Activated CD4-positive, alpha-beta T cell treated with anti-CD3 and anti-CD28 coated beads for 24 hours (primary cell): ENCODE measurements at places on chromosomes 1 and 21.

DNA sequence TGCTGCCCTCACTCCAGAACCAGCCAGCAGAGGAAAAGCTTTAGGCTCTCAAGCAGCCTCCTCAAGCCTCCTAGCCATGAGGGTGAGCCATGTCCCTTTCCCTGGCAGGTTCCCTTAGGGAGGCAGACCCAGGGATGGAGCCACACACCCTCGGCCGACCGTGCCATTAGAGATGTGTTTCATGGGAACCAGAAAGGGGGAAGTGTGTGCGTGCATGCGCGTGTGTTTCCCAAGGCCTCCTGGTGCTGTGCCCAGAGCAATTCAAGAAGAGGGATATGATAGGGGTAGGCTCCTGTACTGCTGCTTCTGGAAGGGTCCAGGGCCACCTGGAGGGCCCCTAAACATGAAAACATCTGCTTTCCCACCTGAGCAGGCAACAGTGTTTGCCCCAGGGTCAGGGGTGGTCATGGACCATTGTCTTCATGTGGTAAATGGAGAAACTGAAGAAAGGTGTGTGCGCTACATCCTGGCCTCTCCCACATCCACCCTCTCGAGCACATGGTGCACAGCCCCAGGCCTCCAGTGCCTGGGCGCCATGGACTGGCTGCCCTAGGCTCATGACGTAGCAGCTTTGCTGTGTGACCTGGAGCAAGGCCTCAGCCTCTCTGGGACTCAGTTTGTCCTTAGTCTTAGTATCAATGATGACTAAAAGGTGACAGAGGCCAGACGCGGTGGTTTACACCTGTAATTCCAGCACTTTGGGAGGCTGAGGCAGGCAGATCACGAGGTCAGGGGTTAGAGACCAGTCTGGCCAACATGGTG lies 48.1 kb downstream of the SYF2 start:
- no peak for DNase-seq

GRCh38 chr1:41621791-41622190 lies 137.3 kb upstream of the EDN2 start:
- DNase-seq = no peak

DNA sequence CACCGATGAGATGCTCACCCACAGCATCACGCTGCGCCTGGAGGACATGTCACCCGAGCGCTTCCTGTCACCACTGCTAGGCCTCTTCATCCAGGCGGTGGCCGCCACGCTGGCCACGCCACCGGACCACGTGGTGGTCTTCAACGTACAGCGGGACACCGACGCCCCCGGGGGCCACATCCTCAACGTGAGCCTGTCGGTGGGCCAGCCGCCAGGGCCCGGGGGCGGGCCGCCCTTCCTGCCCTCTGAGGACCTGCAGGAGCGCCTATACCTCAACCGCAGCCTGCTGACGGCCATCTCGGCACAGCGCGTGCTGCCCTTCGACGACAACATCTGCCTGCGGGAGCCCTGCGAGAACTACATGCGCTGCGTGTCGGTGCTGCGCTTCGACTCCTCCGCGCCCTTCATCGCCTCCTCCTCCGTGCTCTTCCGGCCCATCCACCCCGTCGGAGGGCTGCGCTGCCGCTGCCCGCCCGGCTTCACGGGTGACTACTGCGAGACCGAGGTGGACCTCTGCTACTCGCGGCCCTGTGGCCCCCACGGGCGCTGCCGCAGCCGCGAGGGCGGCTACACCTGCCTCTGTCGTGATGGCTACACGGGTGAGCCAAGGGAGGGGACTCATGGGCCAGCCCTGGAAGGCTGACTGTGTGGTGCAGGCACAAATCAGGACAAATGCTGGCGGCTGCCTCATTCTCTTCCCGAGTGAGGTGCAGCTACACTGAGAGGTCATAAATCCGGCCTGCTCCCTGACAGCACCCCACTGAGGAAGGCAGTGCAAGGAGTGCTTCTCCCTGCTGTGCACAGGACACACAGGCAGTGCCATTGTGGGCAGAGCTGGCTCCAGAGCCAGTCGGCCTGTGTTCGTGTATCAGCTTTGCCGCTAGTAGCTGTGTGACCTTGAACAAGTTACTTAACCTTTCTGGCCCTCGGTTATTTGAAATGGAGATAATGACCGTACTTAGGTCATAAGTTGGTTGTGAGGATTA lies 9.4 kb downstream of the CELSR2 start:
- DNase-seq = no peak

DNA sequence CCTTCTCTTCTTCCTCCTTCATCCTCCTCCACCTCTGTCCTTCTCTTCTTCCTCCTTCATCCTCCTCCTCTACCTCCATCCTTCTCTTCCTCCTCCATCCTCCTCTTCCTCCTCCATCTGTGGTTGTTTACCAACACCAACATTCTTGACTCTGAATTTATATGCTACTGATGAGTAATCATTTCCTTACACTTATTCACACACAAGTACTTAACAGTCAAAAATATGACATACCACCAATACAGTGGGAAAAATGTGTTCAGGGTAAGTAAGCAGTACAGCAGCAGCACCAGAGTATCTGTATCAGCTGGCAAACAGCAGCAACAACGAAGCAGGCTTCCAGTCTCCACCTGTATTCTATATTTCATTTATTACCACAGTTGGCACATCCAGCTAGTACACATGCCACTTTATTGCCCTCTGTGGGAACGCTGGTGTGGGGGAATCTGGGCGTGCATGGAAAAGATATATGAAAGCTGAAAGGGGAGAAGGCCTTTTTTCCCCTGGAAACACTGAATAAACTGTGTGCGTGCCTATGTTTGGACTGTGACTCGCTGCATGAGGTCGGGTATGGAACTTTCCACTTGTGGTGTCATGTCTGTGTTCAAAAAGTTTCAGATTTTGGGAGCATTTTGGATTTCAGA lies 16.0 kb downstream of the ADSS2 start:
- no peak for DNase-seq

DNA sequence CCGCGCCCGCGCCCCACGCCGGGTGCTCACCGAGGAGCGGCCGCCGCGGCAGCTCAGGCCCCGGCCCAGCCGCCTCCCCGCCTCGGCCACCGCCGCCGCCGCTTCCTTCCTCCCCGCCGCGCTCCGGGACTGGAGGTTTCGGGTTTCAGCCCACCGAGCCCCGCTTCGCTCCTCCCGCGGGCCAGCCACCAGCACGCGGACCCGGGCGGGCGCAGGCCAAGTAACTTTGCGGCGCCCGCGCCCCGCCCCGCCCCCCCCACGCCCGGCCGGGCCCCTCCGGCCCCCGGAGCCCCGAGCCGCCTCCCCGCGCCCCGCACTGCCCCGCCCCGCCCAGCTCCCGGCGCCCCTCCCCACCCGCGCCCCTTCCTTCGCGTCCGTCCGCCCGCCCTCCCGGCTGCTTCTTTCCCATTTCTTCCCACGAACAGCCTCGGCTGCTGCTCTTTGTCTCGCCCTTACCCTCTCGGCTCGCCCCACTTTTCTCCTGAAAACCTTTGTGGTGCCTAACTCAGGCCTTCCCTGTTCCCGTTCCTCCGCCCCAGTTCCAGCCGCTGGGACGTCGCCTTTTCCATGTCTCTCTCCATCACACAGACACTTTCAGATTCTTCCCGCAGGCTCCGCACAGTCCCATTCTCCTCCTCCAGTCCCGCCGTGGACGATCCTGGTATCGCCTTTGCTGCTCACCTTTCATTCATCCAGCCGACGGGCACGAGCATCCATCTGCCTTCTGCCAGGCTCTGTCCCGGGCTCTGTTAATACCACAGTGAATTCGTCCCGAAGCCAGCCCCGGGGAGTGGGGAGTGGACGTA lies at the start of gene GPR161:
TSS of gene GPR161 (minus strand) at position 222 of the 806 bp plus-strand sequence. CDS start 32,080 bp downstream, outside the sequence.
- DNase-seq = no peak

DNA sequence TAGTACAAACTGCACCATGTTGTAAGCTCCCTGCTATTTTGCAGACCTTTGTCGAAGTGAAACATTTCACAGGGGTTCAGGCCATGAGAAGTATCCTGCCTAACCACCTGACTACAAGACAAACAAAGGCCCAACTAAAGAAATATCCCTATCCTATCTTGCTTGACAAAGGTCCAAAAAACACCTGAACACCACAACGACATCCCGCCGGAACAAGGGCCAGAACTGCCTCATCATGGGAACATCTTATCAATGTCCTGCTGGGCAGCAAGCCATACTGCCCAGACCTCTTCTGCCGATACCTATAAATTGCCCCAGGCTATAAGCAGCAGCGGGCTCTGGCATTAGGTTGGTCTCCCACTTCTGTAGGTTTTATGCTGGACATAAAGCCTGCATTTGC lies 12.3 kb downstream of the MYSM1 start:
- no peak for DNase-seq

GRCh38 chr1:77282187-77282865 lies 507 bp downstream of the AK5 start:
- DNase-seq = no peak
